Caco-2 (cell line): ENCODE measurements at places on chromosomes 6 and 20. TPM values are rescaled to one million over a fixed set of nuclear protein-coding genes. Genes with fewer than 3 reads are reported as not detected.

Gene PIGU
- total RNA-seq = 61.7 and 62.9 TPM in 2 replicates

Gene NHSL1
- total RNA-seq = 39.9 and 41.9 TPM in 2 replicates

Gene MTG2
- 110 and 111 TPM in 2 replicates for total RNA-seq

Gene THBS2
- total RNA-seq = 0.07 TPM in 1 of 2 replicates, not detected in the other

DNA sequence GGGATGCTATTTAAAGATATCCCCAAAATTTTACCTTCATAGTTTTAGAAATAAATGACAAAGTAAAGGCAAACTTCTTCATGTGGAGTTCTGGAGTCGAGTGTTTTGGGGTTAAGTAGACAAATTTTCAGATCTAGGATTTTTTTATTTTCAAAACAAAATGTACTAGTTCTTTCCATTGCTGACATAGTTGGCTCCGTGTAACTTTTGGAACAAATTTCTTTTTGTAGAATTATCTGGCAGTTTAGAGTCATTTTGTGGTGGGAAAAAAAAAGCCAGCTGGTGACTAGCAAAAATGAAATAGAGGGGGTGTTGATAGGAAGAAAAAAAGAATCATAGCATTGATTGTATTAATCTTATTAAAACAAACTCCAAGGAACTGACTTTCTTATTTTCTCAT lies 131.6 kb upstream of the TCF21 start:
- H3K27ac ChIP-seq = no peak overlapping the region
- H3K27me3 ChIP-seq = no peaks in the 10 kb centered on the region
- H3K4me1 ChIP-seq = no peaks in the 10 kb centered on the region
- DNase-seq = no peak
- no peak overlapping the region for H3K4me3 ChIP-seq

GRCh38 chr6:30077218-30077617 lies 1.6 kb upstream of the RNF39 start:
- H3K36me3 ChIP-seq = no peaks in the 10 kb centered on the region
- peaks cover 8% of the 10 kb centered on the region for H3K4me1 ChIP-seq
- H3K27me3 ChIP-seq = no peaks in the 10 kb centered on the region
- H3K4me3 ChIP-seq = no peak overlapping the region
- H3K27ac ChIP-seq = no peak overlapping the region
- DNase-seq = no peak

DNA sequence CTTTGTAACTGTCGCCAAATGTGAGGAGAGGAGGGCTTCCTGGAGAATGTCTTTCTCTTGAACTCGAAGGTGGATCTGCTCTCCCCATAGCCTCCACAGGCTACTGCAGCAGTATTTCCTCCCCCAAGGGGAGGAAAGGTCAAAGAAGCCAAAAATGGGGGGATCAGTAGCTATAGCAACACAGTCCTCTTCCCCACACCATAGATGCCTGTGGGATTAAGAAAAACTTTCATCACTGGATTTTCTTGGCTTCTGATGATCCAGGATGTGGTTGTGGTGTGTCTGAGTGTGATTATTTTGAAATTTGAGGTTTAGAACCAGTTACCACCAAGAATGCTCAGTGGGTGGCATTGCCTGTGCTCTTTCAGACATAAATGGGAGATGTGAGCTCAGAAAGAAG lies 140.1 kb upstream of the SPACA1 start:
- DNase-seq = no peak
- H3K36me3 ChIP-seq = no peaks in the 10 kb centered on the region
- H3K27me3 ChIP-seq = no peaks in the 10 kb centered on the region
- H3K4me3 ChIP-seq = no peak overlapping the region

DNA sequence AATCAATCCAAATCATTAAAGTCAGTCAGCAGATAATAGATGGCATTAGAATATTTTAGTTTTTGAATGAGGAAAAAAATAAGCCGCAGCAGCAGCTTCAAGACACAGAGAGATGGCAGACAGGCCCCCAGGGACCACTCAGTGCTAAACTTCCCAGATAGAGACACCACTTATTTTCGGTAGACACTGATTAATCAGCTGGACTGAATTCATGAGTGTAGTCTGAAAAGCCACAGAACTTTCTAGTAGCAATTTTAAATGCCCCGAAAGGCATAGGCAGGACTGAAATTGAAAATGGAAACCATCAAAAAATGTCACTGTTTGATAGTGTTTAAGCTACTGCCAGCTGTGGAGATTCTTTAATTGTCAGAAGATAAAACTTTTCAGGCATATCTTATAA lies 3.1 kb upstream of the CLDN20 start:
- no peaks in the 10 kb centered on the region for H3K27me3 ChIP-seq
- no peaks in the 10 kb centered on the region for H3K36me3 ChIP-seq
- no peaks in the 10 kb centered on the region for H3K4me1 ChIP-seq

DNA sequence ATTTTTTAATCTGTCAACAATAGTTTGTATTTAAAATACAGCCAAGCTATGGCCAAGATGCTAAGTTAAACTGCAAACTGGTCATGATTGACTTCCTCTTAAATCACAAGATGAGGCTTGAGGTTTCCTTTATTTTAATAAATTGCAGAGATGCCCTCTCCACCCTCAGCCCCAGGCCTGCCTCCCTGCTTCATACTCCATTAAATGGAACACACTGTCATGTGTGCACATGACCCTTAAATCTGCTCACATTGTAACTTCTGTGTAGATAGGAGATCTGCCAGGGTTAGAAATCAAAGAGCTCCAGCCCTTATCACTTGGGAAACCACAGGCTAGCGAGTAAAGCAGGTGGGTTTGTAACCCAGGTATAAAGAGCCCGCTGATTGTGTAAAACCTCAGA lies 20.8 kb downstream of the DUSP22 start:
- H3K36me3 ChIP-seq = no peaks in the 10 kb centered on the region
- no peak overlapping the region for H3K4me3 ChIP-seq
- DNase-seq = no peak
- H3K27ac ChIP-seq = no peak overlapping the region
- no peaks in the 10 kb centered on the region for H3K27me3 ChIP-seq

DNA sequence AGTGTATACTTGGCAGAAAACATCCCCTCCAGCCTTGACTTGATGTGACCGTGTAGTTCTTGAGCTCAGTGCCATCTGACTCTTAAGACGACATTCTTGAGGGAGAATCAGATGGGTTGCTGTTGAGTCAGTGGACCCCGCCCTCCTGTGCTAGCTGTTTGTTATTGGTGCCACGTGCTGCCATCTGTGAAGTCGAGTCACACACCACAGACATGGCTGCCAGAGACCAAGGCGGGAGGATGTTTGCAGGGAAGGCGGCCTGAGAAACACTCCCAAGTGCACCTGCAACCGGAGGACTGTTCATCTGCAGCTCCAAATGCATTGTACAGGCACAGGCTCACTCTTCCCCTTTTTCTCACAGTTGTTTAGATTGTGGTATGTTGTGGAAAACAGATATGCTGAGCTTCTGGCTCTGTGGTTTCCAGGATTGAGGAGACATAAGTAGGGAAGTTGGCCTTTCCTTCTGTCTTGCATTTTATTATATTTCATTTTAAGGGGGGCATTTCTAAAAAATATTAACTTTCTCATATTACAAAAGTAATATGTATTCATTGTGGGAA lies 345.3 kb upstream of the ZFP64 start:
- no peaks in the 10 kb centered on the region for H3K36me3 ChIP-seq
- H3K4me1 ChIP-seq = no peaks in the 10 kb centered on the region
- DNase-seq = no peak
- H3K27ac ChIP-seq = no peak overlapping the region
- H3K27me3 ChIP-seq = no peaks in the 10 kb centered on the region; the same call in 1 of the 2 replicates

DNA sequence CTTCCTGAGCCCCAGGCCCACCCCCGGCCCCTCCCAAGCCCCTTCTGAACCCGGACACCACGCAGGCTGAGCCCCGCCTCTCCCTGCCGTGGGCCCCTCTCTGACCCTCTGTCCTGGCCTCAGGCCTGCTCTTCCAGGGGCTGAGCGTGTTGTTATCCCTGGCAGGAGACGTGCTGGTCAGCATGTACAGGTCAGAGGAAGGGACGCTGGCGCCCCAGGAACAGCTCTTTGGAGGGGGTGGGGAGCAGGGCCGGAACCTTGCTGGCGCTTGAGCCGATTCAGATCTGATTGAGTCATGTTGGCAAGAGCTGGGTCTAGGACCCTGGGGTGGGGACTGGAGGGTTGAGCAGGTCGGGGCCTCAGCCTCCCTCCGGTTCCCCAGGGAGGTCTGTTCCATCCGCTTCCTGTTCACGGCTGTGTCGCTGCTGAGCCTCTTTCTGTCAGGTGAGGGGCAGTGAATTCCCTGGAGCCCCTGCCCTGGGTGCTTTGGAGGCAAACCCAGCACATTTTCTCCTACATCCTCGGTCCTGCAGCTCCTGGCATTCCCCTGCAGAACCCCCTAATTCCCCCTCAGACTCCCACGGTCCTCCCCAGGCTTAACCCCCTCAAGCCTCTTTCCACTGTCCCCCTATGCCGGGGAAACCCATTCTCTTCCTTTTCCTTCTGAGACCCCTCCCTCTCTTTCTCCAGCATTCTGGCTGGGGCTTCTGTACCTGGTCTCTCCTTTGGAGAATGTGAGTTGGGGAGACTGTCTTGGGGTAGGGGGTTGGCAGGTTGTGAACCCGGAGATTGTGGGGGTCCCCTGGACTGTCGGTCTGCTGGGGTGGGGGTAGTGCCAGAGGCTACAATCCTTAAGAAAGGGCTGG lies 2.0 kb downstream of the SPAG4 start:
- peaks cover 5% of the 10 kb centered on the region; the same call in 1 of the 2 replicates for H3K4me1 ChIP-seq
- peak overlapping the region; percentile 66 for H3K4me3 ChIP-seq
- H3K27ac ChIP-seq = peak overlapping the region; percentile 100

DNA sequence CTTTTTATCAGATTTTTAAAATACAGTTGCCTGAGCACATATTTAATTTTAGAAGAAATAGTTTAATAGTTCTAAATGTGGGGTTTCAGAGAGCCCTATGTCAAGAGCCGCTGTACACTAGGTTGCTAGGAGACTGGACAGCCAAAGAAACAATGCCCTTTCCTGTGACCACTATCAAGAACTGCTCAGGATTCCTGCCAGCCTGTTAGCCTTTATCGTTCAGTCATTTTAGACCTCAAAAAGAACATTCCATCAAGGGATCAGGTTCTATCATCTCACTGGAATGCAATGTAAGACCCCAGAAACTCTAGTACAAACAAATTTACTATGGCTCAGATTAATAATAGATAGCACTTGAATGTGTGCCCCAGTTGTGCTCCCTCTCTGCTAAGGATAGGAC lies 181.2 kb upstream of the CCN2 start:
- no peak overlapping the region for H3K4me3 ChIP-seq
- H3K27me3 ChIP-seq = no peaks in the 10 kb centered on the region
- H3K4me1 ChIP-seq = no peaks in the 10 kb centered on the region
- no peak for DNase-seq
- H3K36me3 ChIP-seq = no peaks in the 10 kb centered on the region

DNA sequence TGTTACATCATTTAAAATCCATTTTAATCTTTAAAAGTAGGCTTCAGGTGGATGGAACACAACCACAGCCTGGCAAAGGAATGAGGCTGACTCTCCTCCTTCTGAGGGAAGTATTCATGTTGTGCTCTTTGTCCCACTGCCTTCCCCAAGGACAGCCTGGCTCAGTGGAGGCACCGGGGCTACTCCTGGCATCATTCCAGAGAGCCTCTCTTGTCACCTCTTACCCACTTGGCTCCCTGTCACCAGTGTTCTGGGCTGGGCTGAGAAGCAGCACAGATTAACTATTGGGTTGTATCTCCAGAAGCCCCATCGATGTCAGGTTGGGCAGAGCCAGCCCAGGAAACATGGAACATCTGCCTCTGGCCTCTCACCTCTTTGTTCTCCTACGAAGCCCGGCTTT lies 10.7 kb upstream of the TP53INP2 start:
- no peak overlapping the region for H3K27ac ChIP-seq
- H3K4me3 ChIP-seq = no peak overlapping the region
- no peaks in the 10 kb centered on the region for H3K27me3 ChIP-seq
- H3K36me3 ChIP-seq = no peaks in the 10 kb centered on the region
- H3K4me1 ChIP-seq = no peaks in the 10 kb centered on the region
- DNase-seq = peak; percentile 23

GRCh38 chr20:32449890-32450401 lies 91.8 kb downstream of the ASXL1 start:
- H3K4me3 ChIP-seq = no peak overlapping the region
- H3K27me3 ChIP-seq = no peaks in the 10 kb centered on the region
- DNase-seq = no peak
- H3K27ac ChIP-seq = peak overlapping the region; percentile 22
- H3K36me3 ChIP-seq = peaks cover 17% of the 10 kb centered on the region

- H3K4me3 ChIP-seq = no peak overlapping the region
- no peaks in the 10 kb centered on the region for H3K4me1 ChIP-seq
- no peaks in the 10 kb centered on the region for H3K27me3 ChIP-seq
- no peaks in the 10 kb centered on the region for H3K36me3 ChIP-seq
- DNase-seq = no peak
These were observed 139.9 kb upstream of the TSHZ2 start for GRCh38 chr20:52832151-52832774.

DNA sequence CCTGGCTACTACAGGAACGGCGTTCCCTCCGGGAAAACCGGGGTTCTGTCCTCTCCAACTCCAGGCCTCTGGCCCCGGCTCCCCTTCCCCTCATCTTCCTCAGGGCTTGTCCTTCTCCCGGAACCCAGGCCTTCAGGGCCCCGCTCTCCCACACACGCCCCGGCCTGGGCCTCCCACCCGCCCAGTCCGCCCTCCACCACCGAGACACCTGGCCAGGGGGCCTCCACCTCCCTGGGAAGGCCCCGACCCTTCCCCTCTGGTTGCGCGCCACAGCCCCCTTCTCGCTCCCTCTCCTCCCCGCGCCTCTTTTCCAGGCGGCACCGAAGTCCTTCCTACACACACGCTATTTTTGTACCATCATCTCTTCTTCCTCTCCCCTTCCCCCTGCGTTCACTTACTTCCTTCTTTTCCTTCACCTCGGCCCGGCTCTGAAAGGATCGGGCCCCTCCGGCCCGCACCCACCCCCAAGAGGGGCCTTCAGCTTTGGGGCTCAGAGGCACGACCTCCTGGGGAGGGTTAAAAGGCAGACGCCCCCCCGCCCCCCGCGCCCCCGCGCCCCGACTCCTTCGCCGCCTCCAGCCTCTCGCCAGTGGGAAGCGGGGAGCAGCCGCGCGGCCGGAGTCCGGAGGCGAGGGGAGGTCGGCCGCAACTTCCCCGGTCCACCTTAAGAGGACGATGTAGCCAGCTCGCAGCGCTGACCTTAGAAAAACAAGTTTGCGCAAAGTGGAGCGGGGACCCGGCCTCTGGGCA lies 1.3 kb upstream of the SIRPA start:
- no peak for DNase-seq
- peaks cover 38% of the 10 kb centered on the region for H3K4me1 ChIP-seq

DNA sequence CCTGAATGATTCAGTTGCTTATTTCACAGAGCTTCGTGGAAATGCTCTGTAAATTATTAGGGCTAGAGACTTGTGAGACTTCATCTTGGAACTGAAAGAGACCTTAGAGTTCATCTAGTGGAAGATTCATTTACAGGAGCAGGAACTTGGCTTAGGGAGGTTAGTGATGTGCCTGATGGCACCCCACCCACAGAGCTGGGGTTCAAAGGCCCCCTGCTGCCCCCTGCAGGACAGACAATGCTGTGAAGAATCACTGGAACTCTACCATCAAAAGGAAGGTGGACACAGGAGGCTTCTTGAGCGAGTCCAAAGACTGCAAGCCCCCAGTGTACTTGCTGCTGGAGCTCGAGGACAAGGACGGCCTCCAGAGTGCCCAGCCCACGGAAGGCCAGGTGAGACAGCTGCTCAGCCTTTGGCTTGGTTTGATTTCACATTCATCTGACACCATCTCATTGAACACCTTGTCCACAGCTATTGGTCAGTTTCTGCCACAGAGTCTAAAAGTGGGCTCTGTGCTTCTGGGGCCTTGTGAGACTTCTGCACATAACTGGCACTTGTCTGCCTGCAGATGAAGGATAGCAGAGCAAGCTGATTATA lies 25.1 kb downstream of the MYBL2 start:
- H3K36me3 ChIP-seq = peaks cover 4% of the 10 kb centered on the region; the same call in 1 of the 2 replicates
- H3K4me3 ChIP-seq = no peak overlapping the region
- peak; percentile 80 for DNase-seq
- no peak overlapping the region for H3K27ac ChIP-seq
- H3K27me3 ChIP-seq = no peaks in the 10 kb centered on the region
